ENCODE measurements at places on chromosomes 11 and 22.

- no peak for DNase-seq
Observed at GRCh38 chr22:31615491-31615860, 46.5 kb downstream of the PISD start.

DNA sequence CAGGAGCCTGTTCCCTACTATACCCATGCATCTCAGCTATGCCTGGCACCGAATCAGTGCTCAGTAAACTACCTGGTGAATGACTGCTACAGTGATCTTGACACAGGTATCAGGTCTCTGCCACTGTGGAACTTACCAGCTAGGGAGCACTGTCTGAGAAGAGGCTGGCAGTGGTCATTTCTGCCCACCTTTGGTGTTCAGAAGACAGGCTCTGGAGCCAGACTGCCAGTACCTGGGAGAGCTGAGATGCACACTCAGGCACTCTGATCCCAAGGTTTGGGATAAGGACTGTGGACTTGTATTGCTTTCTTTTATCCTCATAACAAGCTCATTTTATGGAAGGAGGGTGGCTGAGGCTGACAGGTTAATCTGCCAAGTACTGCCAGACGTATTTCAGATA is 52.7 kb downstream of the SYN3 start:
- DNase-seq: no peak

- no peak for DNase-seq
Observed at GRCh38 chr22:27596133-27596870, 205.3 kb downstream of the MN1 start.

- DNase-seq: no peak
Observed at GRCh38 chr11:60252213-60253108, 9.5 kb upstream of the MS4A4E start.

GRCh38 chr11:43708776-43709175 is 28.2 kb downstream of the HSD17B12 start:
- DNase-seq: no peak

GRCh38 chr11:46307785-46308341 is 30.4 kb downstream of the CREB3L1 start:
- DNase-seq: no peak

GRCh38 chr22:48981371-48982061 is 846.2 kb downstream of the BRD1 start:
- DNase-seq: no peak

- DNase-seq: no peak
Observed at GRCh38 chr22:35397095-35397904, 2.6 kb upstream of the MCM5 start.

GRCh38 chr11:108220721-108221336 is 1.6 kb downstream of the NPAT start:
- no peak for DNase-seq

DNA sequence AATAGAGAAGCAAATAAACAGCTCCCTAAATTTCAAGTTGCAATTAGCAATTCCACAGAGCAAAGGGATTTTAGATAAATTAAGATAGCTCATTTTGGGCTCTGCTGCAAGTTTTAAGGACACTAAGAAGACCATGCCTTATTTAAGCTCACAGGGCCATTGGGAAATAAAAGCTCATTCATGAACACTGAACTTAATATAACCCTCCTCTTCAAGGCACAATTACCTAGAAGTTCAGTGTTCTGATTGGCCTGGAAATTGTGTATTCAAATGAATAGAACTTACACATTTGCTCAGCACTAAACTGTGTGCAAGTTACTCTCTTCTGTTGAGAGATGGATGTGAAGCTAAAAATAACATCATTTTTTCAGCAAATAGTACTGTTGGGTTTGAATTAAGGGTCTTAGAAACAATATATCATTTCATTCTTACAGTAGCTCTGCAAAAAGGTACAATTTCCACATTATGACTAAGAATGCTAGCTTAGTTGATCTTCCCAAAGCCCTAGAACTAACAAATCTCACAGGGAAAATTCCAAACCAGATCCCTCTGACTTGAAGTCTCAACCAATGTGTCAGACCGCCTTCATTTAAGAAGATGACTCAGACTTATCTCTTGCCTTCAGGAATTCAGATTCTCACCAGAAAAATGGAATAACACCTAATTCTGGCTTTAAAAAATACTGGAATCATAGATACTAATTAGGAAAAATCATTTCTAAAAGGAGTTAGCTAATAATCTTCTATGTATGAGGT is 87.4 kb upstream of the LRRC55 start:
- no peak for DNase-seq

GRCh38 chr11:119470317-119471291 is 47.6 kb upstream of the THY1 start:
- peak; percentile 28 for DNase-seq

DNA sequence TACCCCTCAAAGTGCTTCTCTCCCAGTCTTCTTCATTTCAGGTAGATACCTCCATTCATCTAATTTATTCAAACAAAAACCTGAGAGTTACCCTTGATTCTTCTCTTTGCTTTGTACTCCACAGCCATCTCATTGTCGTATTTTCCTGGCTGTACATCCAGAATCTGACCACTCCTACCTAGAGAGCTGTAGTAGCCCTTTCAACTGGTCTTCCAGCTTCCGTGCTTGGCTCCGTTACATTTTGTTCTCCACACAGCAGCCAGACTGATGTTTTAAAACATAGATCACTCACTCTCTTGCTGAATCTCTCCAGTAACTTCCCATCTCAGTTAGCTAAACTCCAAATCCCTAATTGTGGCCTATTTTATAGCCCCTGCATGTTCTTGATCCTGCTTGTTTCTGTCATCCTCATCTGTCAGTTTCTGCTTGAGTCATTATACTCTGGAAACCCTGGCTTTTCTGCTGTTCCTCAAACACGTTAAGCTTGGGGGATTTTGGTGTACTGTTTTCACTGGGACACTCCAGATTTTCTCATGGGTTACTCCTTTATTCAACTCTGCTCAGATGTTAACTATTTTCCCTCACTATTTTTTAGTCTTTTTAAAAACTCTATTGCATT is 7.4 kb downstream of the SPCS2 start:
- no peak for DNase-seq

DNA sequence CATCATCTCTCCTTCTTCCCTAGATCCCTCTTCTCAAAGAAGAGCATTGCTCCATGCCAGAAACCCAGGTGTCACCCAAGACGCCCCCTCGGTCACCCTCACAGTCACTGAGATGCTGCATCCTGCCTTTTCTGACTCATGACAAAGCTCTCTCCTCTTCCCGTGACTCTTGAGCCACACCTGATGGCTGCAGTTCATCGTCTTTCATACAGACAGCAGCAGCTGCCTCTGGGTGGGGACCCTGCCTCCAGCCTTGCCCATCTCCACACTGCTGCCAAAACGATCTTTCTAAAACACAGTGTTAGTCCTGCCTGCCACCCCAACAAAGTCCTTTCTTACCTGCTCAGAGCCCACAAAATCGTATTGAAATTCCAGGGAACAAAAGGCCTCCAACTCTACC is 44.8 kb downstream of the BUD13 start:
- no peak for DNase-seq

DNA sequence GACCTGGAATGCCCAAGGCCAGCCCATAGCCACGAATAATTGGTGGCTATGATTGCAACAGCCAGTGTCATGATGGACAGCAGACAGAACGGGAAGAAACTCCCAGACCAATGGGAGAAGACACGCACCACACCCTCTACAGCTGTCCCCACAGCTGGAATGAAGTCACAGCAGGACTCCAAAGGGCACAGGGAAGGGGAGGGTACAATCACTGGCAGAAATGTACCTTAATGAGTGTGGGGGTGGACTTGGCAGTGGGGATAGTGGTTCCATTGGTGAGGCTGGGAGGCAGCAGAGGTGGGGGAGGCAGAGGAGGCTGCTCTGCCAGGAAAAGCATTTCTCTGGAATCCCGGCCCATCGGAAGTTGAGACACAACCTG is 52.9 kb downstream of the SGSM3 start:
- no peak for DNase-seq

GRCh38 chr22:22479999-22480532 is 28.5 kb downstream of the ZNF280B start:
- DNase-seq: no peak

DNA sequence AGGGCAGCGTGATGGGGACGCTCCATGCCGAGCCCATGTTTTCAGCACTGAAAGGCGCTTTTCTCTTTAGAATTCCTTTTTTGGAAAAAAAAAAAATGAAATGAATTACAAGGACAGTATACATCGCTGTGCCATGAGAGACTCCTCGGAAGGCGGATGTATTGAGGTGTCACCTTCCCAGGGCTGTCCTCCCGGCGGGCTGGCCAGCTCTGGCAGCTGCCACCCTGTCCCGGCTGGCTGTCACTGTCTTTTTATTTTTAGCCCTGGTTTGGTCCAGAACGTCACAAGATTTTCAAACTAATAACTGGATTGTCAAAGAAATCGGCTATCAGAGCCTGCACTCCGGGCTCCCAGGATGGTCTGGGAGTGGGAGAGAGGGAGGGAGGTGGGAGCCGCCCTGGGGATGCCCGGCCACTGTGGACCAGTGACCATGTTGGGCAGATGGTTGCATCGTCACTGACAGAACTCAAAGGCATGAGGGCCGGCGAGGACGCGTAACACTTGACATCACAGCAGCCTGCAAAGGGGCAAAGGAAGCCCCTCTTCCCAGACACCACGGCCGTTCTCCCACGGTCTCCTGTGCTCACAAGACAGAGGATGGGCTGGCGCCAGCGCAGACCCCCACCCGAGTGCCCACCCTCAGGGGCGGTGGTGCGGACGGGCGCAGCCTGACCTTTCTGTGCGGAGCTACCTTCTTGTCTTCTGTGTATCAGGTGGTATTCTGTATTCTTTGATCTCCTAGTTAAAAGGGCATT is 392.9 kb downstream of the TBC1D22A start:
- no peak for DNase-seq

DNA sequence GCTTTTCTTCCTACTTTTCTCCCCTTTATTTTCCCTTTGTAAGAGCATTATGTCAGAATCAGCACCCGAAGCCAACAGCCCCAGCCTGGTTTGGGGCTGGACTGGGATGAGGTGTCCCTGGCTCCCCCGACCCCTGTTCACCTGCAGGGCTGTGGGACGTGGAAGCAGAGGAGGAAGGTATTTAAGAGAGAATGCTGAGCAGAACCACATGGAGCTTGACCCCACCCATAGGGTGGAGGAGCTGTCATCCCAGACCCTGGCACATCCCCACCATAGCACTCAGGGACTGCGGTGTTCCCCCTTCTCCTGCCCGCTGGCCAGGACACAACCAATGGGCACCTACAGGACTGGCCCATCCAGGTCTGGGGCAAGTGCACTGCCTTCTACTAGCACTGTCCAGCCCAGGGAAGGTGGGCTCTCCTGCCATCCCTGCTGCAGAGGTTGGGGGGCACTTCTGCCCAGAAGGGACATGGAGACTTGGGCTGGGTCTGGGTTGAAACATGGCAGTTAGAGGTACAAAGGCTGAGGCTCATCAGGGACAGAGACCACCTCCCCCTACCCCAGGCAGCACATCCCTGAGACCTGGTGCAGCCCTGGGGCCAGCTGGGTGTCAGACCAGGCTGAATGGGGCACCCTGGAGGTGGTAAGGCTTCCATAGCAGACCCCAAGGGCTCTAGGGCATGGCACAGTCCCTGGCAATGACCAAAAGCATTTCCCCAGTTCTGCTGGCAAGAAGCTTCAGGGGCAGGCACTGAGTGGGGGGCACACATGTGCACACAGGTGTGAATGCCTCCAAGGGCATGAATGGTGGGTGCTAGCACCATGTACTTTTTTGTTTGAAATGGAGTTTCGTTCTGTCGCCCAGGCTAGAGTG is 19.7 kb downstream of the TANGO2 start:
- no peak for DNase-seq

- DNase-seq: no peak
Observed at GRCh38 chr11:94997437-94997836, 23.9 kb downstream of the KDM4D start.

DNA sequence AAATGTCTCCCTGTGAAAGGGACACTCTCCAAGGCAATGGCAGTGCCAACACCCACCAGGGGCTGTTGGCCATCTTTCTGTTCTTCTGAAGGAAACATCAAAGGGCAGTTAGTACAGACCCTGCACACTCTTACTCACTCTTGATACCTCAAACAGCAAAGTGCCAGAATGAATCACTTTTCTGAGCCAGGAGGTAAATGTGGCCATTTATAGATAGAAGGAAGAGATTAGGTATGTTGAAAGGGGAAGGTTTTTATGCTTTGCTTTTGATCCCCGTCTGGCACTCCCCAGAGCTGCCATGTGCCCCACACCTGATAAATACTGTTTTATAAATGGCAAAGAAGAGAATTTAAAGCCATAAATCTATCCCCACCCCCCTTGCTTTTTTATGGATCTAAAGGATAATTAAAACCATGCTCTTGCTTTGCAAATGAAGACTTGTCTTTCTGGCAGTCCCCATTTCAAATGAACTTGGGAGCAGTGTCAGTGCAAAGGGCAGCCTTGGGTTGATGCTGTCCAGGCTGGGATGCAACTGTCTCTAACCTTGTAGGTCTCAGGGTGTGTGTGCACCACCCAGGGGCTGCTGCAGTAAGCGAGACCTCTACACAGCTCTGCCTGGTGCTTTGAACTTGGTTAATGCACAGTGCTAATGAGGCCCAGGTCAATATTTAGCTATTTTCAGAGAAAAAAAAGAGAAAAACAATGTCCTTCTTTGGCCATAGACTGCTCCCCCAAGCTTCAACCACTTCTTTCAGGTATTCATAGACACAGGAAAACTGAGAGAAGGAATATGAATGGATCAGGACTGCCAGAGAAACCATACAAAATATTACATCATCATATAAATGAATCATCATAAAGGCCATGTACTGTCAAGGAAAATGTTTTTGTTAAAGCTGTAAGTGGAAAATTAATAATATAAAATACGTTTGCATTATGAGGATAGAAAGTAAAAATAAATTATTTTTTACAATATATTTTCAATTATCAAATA is 207.5 kb downstream of the ETS1 start:
- no peak for DNase-seq

- no peak for DNase-seq
Observed at GRCh38 chr22:24134090-24134846, 47.0 kb upstream of the SUSD2 start.

GRCh38 chr22:27801616-27802345 is at the start of gene MN1:
MN1 (minus strand) TSS chr22:27801756; CDS start chr22:27800543, 1,213 bp downstream.
- DNase-seq: no peak

DNA sequence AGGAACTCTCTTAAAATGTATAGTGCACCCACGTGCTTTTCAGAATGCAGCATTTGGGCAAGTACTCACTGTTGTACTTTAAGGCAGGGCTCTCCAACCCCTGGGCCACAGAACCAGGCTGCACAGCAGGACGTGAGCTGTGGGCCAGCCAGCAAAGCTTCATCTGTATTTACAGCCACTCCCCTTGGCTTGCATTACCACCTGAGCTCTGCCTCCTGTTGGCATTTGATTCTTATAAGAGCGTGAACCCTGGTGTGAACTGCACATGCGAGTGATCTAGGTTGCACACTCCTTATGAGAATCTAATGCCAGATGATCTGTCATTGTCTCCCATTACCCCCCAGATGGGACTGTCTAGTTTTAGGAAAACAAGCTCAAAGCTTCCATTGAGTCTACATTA is 3.0 kb downstream of the C11orf58 start:
- no peak for DNase-seq

All from keratinocyte (primary cell).